ENCODE measurements at places on chromosomes 1 and 21.

DNA sequence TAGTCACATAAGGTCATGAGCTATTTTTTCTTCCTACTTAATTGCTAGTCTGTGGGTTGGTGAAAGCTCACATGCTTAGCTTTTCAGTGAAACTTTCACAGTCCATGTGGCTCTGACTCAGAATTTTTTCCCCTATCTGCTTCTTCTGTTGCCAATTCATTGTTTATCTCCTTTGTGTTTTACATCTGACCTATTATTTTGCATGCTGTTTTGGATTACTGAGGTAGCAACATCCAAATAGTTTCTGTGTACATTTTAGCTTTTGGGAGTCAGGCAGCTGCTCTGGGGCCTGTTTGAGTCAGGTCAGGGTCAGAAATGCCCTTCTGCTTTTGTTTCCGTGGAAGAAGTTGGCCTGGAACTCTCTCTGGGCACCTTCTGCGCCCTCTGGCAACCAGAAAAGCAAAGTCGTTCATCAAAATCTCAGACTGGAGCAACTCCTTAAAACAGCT lies 40.0 kb downstream of the ROR1 start:
- no peak for DNase-seq

DNA sequence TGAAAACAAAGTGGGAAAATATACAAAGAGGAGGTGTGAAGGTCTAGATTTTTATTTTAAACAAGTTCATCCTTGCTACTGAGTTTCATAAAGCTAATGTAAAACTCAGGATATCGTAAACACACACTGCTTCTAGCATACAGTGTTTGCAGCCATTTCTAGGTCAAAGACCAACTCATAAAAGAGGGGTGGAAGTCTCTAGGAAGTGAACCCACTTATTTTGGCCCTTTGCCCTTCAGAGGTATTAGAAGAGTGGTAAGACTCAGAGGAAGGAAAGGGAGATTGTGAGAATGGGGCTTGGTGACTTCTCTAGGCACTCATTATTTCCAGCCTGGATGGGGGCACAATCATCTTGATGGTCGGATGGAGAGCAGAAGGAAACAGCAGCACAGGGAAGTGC lies 91.2 kb downstream of the TNFSF18 start:
- no peak for DNase-seq

DNA sequence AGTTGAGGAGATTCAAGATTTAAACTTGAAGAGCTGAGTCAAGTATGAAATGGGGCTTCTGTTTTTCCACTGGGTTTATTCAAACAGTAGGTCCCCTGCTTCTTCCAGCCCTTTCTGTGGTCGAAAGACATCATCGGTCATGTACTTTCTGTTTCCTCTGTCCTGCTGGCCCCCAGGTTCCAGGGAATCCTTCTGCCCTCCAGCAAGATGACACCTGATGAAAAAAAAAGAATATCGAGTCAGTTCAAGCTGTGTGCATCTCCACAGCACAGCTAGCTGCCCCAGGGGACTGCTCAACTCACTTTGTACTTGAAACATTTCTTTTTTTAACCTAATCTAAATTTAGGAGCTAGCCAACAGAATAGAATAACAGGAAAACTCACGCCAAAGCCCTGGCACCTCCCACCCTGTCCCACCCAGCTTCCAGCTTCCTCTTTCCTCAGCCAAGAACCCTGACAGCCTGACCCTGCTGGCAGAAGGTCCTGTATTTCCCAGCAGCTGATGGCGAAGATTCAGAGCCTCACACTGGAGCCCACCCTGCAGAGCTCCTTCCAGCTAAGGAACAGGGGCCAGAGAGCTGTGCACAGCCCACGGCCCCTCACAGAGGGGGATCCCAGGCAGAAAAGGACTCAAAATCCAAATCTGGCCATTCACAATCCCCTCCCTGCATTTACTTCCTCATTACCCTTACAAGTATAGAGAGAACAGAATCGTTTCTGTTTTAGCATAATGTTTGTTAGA lies 176.5 kb downstream of the PSMG1 start:
- no peak for DNase-seq

GRCh38 chr1:29647581-29647980 lies 411.3 kb downstream of the PTPRU start:
- no peak for DNase-seq

DNA sequence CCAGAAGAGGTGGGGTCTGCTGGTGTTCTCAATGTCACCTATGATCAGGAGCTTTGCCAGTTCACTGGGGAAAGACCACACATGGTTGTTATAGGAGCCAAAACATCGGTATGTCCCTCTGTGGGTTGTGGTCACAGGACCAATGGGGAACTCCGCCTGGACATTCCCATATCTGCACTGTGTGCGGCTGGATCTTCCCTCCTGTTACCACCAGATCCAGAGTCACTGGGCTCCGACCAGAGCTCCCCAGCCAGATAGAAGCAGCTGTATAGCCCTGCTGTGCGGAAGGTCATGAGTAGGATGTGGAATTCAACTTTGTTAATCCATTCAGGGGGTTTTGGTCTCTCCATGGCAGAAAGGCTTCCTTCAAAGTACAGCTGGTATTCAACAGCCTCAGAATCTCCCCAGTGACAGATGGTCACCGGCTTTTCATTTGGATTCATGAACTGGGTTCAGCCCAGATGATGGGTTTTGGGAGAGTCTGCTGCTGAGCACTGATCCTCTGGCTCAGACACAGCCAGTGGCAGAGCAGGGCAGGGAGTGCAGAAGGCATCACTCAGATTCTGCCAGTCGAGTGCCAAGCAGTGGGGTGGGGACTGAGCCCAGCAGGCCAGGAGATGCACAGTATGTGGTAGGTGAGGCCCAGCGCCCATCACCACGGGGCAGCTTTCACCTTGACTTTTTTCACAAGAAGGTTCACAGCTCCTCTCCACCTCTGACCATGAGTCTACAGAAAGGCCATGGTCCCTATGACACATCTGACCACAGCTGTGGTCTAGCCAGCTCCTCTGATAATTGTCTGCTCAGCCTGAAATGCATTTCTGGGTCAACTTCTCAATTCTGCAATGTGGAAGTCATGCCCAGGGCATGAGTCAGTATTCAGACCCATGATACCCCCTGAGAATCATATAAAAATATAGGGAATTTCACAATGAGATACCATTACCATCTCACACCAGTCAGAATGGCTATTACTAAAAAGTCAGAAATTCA lies 2.9 kb upstream of the SHCBP1L start:
- no peak for DNase-seq

DNA sequence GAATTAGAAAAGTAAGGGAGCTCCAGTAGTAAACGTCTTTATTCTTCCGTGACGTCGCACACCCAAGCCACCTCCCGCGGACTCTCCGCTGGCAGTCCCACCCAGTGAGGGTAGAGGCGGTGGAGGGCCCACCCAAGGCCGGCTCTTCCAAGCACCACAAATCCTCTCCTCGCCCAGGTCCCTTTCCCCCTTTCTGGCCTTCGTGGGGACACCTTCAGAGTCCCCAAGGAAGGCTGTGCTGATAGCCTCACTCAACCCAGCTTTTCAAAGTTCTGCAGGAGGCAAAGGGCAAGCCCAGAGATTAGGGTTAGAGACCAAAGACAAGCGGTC lies 349 bp upstream of the GPN2 start:
- DNase-seq: no peak

- no peak for DNase-seq
Measured at GRCh38 chr1:28663871-28664470, 4.6 kb upstream of the GMEB1 start.

GRCh38 chr1:11778336-11778735 lies 16.3 kb downstream of the C1orf167 start:
- no peak for DNase-seq

DNA sequence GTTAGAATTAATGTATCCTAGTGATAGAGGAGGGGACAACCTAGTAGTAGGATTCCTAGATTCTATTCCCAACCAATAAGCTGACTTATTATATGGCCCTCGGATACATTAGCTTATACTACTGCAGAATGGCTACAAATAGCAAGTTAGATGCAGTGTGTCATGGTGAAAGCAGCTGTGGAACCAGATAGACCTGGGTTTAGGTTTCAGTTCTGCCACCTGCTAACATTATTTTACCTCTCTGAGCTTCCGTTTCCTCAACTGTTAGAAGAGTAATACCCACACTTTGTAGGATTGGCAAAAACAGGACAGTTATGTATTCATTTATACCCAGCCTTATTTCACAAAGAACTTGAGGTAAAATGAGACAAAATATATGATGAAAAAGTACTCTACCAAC lies 21.6 kb upstream of the MAGOH start:
- DNase-seq: no peak

DNA sequence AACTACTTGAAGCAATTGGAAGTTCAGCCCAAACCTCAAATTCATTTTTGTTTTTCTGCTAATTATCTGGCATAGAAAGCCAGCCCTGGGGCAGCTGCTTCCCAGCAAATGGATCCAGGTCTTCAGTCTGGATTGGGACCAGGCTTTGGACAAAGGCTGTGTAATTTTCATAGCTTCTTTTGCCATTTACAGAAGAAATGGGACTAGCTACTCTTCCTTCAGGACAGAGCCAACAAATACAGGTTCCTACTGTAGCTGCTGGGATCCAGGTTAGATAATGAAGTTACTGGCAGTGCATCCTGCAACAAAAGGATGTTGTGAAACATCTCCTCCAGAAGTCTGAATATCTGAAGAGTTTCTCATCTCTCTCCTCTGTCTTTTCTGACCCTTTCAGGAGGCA lies 171.5 kb upstream of the CAMK1G start:
- DNase-seq: no peak

- no peak for DNase-seq
Measured at GRCh38 chr1:159282118-159282517, 20.0 kb upstream of the FCER1A start.

DNA sequence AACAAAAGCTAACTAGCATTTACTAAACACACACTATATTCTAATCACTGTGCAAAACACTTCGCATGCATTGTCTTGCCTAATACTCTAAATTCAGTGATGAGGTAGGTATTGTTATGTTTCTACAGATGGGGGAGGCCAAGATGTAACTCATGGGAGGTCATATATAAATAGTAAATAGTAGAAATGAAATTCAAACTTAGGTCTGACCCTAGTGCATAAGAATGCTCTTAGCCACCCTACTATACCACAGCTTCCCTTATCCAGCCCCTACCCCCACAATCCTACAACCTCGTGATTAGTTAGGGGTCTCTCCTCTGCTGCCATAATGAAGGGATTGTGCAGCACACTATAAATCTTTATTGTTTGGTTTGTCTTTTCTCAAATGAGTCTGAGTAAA lies 3.3 kb downstream of the PFDN2 start:
- DNase-seq: no peak

DNA sequence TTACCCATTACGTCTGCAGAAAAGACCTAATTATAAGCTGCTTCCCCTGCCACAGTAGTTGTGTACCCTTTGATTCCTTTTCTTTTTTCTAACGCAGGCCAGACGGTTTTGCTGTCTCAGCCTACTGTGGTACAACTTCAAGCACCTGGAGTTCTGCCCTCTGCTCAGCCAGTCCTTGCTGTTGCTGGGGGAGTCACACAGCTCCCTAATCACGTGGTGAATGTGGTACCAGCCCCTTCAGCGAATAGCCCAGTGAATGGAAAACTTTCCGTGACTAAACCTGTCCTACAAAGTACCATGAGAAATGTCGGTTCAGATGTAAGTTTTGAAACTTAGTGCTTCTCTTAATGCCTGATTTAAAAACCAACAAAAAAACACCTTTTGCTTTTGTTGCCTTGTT lies 35.8 kb downstream of the ATF6 start:
- no peak for DNase-seq

DNA sequence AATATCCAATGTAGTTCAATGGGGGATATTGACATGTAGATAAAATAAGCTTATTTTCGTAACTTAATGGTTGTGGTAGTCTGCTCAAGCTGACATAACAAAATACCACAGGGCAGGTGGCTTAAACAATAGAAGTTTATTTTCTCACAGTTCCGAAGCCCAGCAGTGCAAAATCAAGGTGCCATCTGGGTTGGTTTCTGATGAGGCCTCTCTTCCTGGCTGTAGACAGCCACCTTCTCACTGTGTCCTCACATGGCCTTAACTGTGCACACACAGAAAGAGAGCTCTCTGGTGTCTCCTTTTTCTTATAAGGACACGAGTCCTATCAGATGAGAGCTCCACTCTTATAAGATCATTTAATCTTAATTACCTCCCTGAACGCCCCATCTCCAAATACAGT lies 64.8 kb upstream of the IPO9 start:
- DNase-seq: no peak

GRCh38 chr1:76942549-76942948 lies 75.3 kb downstream of the ST6GALNAC5 start:
- DNase-seq: no peak

DNA sequence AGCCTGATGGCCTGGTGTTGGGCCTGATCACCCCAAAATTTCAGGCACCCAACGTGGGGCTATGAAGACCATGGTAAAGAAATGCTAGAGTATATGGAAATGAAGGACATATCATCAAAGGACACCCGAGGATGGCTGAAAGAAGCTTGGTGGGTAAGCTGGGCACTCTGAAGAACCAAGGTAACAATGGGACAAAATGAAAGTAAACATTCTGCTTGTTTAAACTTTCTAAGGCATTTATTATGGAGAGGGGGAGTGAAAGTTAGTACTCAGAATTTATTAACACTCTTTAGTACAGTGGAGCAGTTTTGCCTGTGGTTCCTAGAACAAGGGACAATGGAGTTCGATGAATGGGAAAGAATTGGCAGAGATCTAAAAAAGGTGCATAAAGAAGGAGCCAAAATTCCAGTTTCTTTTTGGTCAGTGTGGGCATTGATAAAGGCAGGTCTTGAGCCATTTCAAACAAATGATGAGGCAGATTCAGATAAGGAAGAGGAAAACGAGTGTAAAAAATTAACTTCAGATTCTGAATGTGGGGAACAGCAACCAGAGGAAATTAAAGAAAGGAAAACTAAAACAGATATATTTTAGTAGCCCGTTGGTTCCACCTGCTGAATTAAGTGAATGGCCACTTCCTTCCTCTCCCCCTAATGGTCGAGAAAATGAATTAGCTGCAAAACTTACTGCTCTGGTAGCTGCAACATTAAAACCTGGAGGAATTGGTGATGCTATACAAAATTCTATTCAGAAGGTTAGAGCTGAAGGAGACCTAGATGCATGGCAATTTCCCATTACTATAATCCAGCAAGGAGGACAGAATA lies 8.4 kb upstream of the PM20D1 start:
- no peak for DNase-seq

- no peak for DNase-seq
Measured at GRCh38 chr1:86567878-86568277, 21.0 kb downstream of the CLCA4 start.

DNA sequence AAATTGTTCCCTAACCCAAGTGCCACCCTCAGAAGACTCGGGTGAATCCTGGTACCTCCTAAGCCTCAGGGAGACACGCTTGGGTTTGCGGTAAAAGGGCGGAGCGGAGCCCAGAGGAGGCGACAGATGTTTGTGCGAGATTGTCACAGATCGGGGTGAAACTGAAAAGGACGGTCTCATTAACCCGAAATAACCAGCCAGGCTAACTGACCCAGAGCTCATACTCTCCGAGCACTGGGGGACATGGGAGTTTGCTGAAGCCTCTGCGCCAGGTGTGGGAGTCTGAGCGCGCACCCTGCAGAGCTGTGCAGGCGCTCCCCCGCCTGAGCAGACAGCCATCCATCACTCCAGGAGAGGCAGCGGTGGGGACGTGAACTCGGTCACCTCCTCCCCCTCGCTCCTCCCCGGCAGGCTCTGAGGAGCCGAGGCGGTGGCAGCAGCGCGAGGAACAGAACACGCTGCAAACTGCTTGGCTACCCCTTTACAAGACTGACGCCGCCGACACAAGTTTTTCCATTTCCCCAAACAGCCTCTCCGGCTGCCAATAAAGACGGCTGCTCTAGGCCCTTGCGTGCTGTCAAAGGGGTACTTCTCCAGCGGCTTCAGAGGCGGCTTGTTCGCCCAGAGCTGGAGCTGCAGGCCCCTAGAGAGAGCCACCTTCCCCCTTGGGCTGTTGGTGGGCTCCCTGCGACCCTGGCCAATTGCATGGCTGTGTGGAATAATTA lies 43.5 kb downstream of the RRAGC start:
- DNase-seq: no peak

GRCh38 chr1:56339093-56339492 lies 240.3 kb downstream of the PLPP3 start:
- DNase-seq: no peak

Measured in activated T-helper 1 cell treated with anti-CD3 and anti-CD28 coated beads, Interleukin-2, amount 50 U/mL, for 16 hours (primary cell).